ENCODE measurements at places on chromosomes 5 and 9. TPM values are rescaled to one million over a fixed set of nuclear protein-coding genes. Genes with fewer than 3 reads are reported as not detected.

- peaks cover 82% of the 10 kb centered on the region for H3K27me3 ChIP-seq
- peaks cover 2% of the 10 kb centered on the region for H3K36me3 ChIP-seq
- H3K4me3 ChIP-seq = no peak overlapping the region
- peaks cover 19% of the 10 kb centered on the region for H3K4me1 ChIP-seq
- DNase-seq = no peak
Observed at GRCh38 chr5:138651767-138652117, 76.5 kb upstream of the HSPA9 start.

- H3K27me3 ChIP-seq = no peaks in the 10 kb centered on the region
- no peak overlapping the region for H3K4me3 ChIP-seq
- no peaks in the 10 kb centered on the region for H3K36me3 ChIP-seq
- no peak for DNase-seq
- H3K27ac ChIP-seq = no peak overlapping the region
Observed at GRCh38 chr9:127693143-127693542, 13.6 kb upstream of the CFAP157 start.

- no peak overlapping the region for H3K4me3 ChIP-seq
- no peak for DNase-seq
- H3K4me1 ChIP-seq = no peaks in the 10 kb centered on the region
Observed at GRCh38 chr5:137631453-137631852, 104.4 kb downstream of the KLHL3 start.

DNA sequence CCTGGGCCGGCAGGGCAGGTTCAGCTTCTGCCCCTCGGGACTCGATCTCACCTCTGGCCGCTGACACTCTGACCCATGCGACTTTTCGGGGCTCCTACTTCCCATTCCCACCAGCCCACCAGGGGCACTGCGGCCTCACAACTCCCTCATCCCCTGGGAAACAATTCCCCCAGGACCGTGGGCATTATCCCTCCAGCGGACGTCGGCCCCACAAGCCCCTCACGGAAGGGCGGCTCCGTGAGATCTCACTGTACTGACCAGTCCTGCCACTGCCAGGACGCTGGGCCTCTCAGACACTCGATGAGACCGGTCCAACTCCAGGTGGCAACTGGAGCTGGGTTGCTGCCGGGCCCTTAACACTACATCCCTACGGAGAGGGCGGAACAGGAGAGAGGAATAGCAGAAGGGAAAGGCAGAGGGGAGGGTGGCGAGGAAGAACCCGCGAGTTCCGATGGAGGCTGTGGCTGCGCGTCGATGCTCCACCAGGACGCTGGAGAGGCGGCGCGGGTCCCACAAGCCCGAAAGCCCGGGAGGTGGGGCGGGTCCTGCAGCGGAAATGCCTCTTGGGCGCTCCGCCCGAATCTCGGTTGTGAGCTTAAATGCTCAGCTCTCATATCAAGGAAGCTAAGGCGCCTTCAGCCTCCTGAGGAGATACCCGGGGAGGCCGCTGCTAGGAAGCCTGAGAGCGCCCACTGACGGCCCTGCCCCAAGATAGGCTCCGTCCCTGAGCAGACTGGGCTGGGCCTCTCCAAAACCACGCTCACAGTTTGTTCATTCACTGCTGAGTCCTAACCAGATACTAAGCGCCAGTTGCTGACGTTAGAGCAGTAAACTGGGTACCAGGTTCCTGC lies 36.3 kb downstream of the VCP start:
- H3K4me3 ChIP-seq = peak overlapping the region; percentile 57
- H3K4me1 ChIP-seq = peaks cover 6% of the 10 kb centered on the region
- DNase-seq = peak; percentile 57
- H3K27me3 ChIP-seq = no peaks in the 10 kb centered on the region
- peak overlapping the region; percentile 56 for H3K27ac ChIP-seq
- peaks cover 15% of the 10 kb centered on the region for H3K36me3 ChIP-seq

DNA sequence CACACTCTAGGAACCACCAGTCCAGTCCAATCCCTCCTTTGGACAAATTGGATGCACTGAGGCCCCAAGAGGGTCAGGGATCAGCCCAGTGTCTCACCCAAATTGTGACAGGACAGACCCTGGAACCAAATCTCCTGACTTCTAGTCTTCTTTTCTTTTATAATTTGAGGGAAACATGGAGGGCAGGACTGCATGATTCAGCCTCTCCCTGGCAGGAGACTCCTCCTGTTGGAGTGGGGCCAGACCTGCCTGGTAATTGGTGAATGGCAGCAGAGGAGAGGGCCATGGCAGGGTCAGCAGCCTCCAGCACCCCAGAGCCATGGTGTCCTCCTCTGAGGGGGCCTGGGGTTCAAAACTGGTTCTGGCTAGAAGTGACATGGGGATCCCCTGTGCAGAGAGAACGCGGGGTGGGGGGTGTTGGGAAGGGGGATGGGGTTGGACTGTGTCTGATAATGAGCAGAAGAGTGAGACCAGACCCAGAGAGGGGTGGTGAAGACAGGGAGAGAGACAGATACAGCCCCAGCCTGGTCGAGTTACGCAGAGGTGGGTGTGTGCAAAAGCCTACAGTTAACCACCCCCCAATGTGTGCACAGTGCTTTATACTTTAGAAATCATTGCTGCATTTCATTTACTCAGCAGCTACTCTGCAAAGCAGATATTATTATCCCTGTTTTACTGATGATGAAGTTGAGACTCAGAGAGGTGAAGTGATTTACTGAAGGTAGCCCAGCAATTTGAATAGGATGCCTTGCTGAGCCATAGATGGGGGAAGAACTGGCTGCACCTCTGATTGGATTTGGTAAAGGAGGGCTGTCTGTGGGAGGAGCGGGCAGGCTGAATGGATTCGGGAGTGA lies 3.8 kb upstream of the SYNPO start:
- H3K36me3 ChIP-seq = no peaks in the 10 kb centered on the region
- H3K27ac ChIP-seq = no peak overlapping the region
- peaks cover 14% of the 10 kb centered on the region for H3K27me3 ChIP-seq
- no peak for DNase-seq
- H3K4me1 ChIP-seq = no peaks in the 10 kb centered on the region

DNA sequence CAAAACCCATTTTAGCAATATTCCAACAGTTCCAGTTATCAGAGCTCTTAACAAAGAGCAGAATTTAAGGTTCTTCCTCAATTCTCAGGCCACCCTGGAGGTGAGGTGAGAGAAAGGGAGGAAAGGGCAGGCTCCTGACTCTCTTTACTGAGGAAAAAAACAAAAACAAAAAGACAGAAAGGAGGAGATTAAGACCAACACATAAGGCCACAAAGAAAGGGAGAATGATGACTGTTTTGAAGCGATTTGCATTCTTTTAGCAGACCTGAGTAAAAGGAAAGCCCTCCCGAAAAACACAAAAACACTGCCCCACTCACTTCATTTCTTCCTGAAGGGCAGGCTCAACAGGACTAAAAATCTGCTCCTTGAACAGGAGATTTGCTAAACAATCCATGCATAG lies 300.5 kb downstream of the ARL15 start:
- DNase-seq = no peak
- H3K27ac ChIP-seq = no peak overlapping the region
- peaks cover 12% of the 10 kb centered on the region for H3K36me3 ChIP-seq
- H3K4me3 ChIP-seq = no peak overlapping the region
- peaks cover 13% of the 10 kb centered on the region for H3K4me1 ChIP-seq

DNA sequence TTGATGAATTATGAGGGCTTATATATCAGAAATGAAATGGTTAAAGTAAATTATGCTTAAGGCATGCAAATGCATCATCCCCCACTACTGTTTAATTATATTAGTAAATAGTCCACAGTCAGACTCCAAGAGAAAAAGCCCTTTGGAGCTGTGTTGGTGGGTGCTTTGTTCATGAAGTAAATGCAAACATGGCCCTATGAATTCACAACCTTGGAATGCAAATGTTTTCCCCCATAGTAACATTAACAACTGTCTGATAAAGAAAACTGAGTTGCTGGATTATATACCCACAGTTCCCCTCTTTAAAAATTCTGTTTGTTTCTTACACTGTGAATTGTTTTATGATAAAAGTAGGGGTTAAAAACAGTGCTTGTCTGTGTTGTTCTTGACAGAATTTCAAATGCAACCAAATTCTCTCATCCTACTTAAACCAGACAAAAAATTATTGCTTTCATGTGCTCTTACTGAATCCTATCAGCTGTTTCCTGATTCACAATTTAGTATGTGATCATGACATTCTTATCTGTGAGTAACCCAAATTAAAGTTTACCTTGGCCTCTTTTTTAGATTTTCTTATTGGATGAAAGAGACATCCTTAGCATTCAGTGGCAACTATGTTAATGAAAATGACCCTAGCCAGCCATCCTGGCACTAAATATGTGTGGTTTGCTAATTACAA lies 48.5 kb upstream of the SNCAIP start:
- H3K4me1 ChIP-seq = no peaks in the 10 kb centered on the region
- no peak overlapping the region for H3K27ac ChIP-seq
- no peaks in the 10 kb centered on the region for H3K36me3 ChIP-seq
- no peak for DNase-seq
- no peak overlapping the region for H3K4me3 ChIP-seq

DNA sequence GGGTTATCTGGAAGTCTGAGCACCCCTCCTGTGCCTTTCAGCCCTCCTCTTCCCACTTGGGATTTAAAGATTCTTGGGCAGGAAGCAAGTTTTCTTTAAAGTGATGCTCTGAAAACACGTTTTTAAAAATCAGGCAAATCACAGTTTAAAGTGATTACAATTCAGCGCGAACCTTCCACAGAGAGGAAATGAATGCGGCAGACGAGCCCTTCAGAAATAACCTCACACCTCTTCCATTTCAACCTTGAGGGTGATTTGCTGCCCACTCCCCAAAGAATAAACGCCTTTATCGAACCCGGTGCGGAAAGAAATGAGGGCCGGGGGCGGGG lies 2.3 kb upstream of the EFNA5 start:
- no peak for DNase-seq
- peaks cover 22% of the 10 kb centered on the region for H3K4me1 ChIP-seq

DNA sequence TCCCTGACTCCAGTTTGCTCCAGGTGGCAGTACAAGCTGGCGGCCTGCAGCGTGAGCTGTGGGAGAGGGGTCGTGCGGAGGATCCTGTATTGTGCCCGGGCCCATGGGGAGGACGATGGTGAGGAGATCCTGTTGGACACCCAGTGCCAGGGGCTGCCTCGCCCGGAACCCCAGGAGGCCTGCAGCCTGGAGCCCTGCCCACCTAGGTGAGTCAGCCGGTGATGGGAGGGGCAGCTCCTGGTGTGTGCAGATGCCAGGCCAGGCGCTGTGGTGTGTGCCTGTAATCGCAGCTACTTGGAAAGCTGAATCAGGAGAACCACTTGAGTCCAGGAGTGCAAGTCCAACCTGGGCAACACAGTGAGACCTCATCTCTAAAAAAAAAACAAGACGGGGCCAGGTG lies 10.0 kb upstream of the CACFD1 start:
- no peaks in the 10 kb centered on the region for H3K36me3 ChIP-seq
- no peak for DNase-seq
- H3K4me1 ChIP-seq = no peaks in the 10 kb centered on the region
- H3K4me3 ChIP-seq = no peak overlapping the region

DNA sequence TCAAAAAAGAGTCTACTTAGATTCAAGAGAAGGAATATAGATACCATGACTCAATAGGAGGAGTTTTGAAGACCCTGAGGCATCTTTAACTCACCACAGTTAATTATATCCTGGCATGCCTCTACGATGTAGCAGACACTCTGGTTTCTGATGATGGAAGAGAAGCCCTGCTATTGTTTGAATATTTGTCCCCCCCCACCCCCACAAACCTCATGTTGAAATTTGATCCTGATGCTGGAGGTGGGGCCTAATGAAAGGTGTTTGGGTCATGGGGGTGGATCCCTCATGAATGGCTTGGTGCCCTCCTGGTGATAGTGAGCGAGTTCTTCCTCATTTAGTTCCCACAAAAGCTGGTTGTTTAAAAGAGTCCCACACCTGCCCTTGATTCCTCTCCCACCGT lies 147.9 kb upstream of the TBCA start:
- H3K27ac ChIP-seq = no peak overlapping the region
- peaks cover 7% of the 10 kb centered on the region for H3K27me3 ChIP-seq
- H3K4me3 ChIP-seq = no peak overlapping the region

- peaks cover 65% of the 10 kb centered on the region for H3K27me3 ChIP-seq
- no peaks in the 10 kb centered on the region for H3K4me1 ChIP-seq
- peak overlapping the region; percentile 11 for H3K27ac ChIP-seq
- DNase-seq = no peak
Observed at GRCh38 chr5:51378061-51378409, 5.2 kb upstream of the ISL1 start.

GRCh38 chr5:64518793-64519192 lies 13.0 kb downstream of the RGS7BP start:
- peaks cover 1% of the 10 kb centered on the region for H3K27me3 ChIP-seq
- H3K36me3 ChIP-seq = no peaks in the 10 kb centered on the region

DNA sequence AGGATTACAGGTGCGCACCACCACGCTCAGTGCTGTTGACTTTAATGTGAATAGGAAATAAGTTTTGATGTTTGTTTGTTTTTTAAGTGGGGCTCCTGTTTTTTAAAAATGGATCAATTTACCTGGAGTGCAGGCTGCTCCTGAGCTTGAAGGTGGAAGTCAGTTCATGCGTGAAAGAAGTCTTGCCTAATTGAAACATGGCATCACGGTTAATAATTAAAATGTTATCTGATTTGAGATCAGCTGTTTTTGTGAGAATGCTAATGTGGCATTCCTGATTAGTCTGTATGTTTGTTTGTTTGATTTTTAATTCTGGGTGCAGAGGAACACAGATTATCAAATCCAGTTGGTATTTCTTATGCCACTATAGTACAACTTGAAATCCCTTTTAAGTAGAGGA lies 6.5 kb downstream of the SFXN1 start:
- H3K36me3 ChIP-seq = peaks cover 78% of the 10 kb centered on the region
- H3K27me3 ChIP-seq = no peaks in the 10 kb centered on the region
- peaks cover 88% of the 10 kb centered on the region for H3K4me1 ChIP-seq
- DNase-seq = no peak

DNA sequence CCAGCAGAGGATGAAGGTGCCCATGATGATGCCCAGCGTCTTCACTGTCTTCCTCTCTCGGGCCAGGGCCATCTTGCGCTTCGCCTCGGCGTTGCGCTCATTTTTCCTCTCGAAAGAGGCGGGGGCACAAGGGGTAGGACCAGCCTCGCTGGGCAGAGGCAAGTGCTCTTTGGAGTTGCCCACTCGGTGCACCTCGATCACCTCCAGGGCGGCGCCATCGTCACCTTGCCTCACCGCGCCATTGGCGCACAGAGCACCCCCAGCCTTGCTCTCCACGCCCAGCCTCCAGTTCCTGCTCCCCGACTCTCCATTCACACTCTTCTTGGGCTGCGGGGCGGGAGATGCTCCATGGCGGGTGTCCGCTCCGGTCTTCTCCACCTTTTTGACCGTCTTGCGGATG lies 1.6 kb downstream of the HTR1A start:
- no peak overlapping the region for H3K4me3 ChIP-seq
- DNase-seq = no peak
- peaks cover 15% of the 10 kb centered on the region for H3K27me3 ChIP-seq
- H3K36me3 ChIP-seq = no peaks in the 10 kb centered on the region

Gene PCDHGB7
- 0.13 TPM for total RNA-seq

Gene TAF7
- total RNA-seq = 71.6 TPM

Gene C5orf58
- not detected for total RNA-seq

Gene B4GALT1
- total RNA-seq = 64.4 TPM

Gene PCDH12
- total RNA-seq = 2.2 TPM

Gene TAS2R1
- not detected for total RNA-seq

Gene ACTBL2
- not detected for total RNA-seq

All from activated T-helper 1 cell treated with anti-CD3 and anti-CD28 coated beads, Interleukin-12 subunit alpha, Interleukin-12 subunit beta, Interleukin-2, Interleukin-4 antibody, amounts not matched to agents 30 ng/mL and 10 ng/mL and 1 ng/mL, durations not matched to agents 14 hours and 24 hours and 36 hours (primary cell).